ENCODE measurements at places on chromosomes 2 and 18.

- no peak for DNase-seq
Measured at GRCh38 chr2:64754570-64754969, 100.9 kb upstream of the SERTAD2 start.

DNA sequence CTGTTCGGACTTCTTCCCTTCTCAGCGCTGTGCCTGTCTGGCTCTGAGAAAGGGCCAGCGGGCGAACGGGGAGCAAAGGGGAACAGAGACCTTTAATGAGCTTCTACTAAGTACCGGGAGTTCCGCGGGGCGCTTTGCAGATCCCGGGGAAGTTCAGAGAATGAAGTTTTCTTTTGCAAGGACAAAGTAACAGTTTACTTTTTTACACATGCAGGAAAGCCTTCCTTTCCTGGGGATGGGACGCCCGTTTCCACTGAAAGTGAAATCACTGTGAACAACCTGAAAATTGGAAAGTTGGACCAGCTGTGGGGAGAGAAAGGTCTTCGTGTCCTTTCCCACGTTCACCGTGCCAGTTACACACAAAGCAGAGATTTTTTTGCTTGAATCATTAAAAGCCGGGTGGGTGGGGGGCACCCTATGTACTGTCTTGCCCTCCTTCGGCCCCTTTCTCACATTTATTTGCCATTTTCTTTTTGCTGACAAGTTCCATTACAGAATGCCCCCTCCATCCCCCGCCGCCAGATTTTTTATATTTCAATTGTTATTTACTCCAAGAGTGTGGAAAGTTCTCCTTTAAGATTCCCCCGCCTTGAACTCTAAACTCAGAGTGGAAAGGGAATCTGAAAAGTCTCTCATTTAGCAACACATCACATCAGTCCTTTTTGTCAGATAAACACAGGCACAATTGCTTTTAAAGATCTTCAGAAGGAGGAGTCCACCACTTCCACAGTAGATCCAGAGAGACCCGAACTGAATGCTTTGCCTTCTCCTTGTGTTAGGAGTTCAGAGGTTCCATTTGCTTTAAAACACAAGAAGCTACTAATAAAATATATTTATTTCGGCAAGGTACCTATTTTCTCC is 1.1 kb upstream of the FN1 start:
- no peak for DNase-seq

GRCh38 chr2:214648520-214648919 is 161.0 kb downstream of the BARD1 start:
- no peak for DNase-seq

GRCh38 chr18:32469691-32470459 is 807 bp downstream of the GAREM1 start:
- DNase-seq = peak; percentile 75

DNA sequence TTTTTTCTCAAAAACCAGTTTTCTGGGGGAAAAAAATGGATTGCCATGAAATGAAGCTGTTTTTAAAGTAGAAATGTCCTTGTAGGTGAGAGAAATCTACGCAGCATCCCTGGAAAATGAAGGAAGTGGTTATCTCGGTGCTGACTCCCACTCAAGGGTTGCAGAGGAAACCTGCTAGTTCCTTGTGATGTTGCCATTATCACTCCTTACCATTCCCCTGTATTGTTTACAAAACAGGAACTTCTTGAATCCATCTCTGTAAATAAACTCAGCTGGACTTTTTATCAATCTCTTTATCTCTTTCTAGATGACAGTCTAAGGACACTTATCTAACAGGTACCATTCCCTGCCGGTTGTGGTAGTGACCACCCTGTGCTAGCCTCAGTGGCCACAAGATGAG is 61.2 kb downstream of the FEZ2 start:
- DNase-seq = no peak

DNA sequence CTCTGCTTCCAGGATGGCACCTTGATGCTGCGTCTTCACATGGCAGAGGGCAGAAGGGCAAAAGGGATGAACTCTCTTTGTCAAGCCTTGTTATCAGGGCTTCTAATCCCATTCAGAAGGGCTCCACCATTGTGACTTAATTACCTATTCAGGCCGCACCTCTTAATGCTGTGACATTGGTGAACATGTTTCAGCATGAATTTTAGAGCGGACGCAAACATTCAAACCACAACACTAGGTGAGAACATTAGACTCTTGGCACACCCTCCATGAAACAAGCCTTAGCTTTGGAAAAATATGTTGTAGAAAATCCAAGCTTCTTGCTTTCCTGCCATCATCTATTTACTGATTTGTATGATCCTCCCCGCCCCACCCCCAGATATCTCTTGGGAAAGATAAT is 17.9 kb downstream of the DAW1 start:
- no peak for DNase-seq

GRCh38 chr2:200798514-200798913 is 13.2 kb upstream of the BZW1 start:
- no peak for DNase-seq

DNA sequence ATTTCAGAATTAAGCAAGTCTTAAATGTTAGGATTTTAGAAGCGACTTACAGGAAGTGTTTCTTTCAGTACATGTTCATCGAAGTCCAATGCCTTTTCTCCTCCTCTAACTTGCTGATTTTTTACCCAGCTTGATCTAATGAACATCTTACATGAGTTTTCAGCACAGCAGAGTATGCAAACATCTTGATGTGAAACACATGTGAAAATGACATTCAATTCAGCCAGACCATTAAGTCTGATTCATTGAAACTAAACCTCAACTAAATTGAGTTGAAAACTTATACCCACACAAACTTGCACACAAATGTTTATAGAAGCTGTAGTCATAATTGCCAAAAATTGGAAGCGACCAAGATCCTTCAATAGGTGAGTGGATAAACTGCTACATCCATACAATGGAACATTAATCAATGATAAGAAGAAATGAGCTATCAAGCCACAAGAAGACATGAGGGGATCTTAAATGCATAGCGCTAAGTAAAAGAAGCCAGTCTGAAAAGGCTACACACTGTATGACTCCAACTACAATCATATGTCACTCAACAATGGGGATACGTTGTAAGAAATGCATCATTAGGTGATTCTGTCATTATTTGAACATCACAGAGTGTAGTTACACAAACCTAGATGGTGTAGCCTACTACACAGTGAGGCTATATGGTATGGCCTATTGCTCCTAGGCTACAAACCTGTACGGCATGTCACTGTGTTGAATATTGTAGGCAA is 18.5 kb downstream of the PSTPIP2 start:
- DNase-seq = no peak

GRCh38 chr2:3585261-3586109 is 9.4 kb upstream of the COLEC11 start:
- DNase-seq = peak; percentile 55

GRCh38 chr18:55499526-55499925 is 88.5 kb downstream of the TCF4 start:
- no peak for DNase-seq

DNA sequence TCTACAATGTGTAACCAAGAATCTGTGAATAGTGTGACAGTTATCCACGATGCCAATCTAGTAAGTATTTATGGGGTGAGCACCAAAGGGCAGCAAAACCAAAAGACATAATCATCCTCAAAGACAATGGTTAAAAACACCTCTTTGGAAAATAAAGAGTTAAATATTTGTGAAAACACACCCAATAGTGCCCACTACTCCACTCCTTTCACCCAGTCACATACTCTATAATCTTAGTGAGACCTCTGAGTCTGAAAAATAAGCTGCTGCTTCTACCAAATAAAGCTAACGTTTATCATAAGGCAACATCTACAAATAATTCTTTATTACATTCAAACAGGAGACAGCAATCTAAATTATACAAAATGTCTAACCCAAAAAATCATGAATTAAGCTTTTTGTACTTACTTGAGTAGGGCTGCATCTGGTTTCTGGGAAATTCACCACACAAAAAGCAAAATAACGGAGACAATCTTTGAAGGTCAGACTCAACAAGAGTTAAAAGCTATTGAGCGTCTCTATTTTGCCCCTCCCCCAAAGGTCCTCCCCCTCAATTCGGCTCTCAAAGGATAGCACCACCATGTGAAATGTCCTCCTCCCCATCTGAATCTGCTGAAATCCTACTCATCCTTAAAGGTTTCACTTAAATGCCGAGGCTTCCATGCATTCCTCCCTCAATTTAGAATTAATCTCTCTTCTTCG is 2.0 kb downstream of the RAPH1 start:
- no peak for DNase-seq

GRCh38 chr2:171939743-171940071 is 17.4 kb downstream of the HAT1 start:
- no peak for DNase-seq

DNA sequence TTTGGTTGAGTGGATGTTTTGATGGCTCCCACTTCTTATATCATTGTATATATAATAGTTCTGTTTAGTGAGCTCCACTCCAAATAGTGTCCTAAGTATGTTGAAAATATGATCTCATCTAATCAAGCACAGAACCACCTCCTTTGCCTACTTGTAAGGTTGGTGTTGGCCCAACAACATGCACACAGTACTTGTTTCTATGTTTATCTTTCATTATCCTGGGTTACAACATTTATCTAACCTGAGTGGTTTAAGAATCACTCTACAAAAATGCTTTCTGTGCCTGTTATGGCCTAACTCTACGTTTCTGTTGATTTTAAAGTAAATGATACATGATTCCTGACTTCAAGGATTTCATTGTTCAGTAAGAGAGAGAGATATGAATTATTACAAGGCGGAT is 281.9 kb downstream of the FIGN start:
- DNase-seq = no peak

- no peak for DNase-seq
Measured at GRCh38 chr2:96809216-96809882, 6.7 kb upstream of the CNNM3 start.

GRCh38 chr2:40512256-40512655 is 60.4 kb upstream of the SLC8A1 start:
- no peak for DNase-seq

- no peak for DNase-seq
Measured at GRCh38 chr2:66240286-66240685, 194.6 kb upstream of the MEIS1 start.
